ENCODE measurements at places on chromosomes 12 and 14. TPM values are rescaled to one million over a fixed set of nuclear protein-coding genes. Genes with fewer than 3 reads are reported as not detected.

CCDC175 gene
- total RNA-seq = not detected

PAPLN gene
- 0.31 TPM for total RNA-seq

OAS1 gene
- total RNA-seq = 5.5 TPM

CLEC4C gene
- total RNA-seq = not detected

AKAP5 gene
- 3.1 TPM for total RNA-seq

GRCh38 chr12:99959549-99960170 is 25.1 kb downstream of the ANKS1B start:
- no peak for DNase-seq

DNA sequence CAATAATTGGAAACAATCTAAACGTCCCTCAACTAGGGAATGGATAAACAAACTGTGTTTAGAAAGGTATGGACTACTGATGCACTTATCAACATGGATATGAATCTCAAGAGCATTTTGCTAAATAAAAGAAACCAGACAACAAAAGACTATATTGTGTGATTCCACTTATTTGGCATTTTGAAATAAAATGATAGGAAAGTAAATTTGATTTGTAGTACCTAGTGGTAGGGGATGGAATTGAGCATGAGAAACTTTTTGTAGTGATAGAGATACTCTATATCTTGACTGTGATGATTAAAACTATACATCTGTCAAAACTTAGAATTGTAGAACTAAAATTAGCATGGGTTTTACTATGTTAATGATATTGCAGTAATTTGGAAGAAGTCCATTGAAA is 87.1 kb downstream of the ARID2 start:
- no peak for DNase-seq

GRCh38 chr14:68592948-68593556 is 199.8 kb downstream of the ZFP36L1 start:
- no peak for DNase-seq

DNA sequence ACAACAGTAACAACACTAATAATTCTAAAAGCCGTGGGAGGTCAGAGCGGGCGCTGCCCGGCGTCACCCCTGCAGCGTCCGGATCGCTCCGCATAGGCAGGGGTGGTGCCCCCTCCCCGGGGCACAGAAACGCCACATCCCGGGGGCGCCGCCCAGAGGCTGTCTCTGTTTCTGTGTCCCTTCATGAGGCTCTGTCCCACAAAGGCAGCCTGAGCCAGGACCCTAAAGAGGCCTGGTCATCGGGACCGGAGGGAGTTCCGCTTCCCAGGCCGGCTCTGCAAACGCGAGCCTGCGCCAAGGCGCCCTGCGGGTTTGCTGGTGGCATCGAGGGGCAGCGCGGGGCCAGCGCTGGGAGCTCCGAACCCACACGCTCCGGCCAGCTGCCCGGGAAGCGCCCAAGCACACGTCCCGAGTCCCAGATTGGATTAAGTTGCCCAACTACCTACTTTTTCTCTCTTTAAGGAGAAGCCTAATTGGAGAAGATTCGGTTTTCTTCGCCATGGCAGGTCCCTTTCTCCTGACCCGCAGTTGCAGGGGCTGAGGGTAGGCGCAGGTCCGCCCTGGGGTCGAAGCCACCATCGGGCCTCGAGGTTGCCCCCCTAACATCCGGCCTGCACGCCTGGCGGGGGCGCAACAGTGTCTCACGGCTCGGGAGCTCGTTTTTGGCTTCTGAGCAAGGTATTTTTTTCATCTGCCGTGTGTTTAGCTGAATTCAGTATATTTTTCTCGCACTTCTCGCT is 421.7 kb downstream of the VRK1 start:
- no peak for DNase-seq

DNA sequence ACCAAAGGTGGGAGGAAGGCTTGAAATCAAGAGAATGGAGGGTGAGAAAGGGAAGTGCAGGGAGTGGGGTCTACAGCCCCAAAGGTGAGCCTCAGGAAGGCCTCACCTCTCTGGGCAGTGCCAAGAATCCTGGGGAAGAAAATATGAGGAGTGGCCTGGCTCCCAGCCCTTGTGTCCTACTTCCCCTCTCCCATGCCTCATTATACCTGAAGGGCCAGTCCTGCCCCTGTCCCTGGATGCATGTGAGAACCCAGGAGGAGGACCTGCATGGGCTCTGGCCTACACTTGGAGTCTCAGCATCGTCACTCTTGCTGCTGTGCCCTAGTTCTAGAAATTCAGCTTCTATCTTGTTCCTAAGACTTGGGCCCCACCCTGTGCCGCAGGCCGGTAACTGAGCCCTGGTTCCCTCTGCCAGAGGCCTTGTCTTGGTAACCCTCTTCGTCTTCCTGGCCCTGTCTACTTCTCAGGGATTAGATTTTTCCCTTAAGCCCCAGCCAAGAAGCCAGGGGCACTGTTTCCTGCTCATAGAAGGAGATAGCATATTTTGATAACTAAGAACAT is 10.9 kb upstream of the MYH7 start:
- DNase-seq = no peak

GRCh38 chr14:25048170-25049016 is 1.6 kb downstream of the STXBP6 start:
- DNase-seq = no peak
